ENCODE measurements at places on chromosomes 12 and 14.

DNA sequence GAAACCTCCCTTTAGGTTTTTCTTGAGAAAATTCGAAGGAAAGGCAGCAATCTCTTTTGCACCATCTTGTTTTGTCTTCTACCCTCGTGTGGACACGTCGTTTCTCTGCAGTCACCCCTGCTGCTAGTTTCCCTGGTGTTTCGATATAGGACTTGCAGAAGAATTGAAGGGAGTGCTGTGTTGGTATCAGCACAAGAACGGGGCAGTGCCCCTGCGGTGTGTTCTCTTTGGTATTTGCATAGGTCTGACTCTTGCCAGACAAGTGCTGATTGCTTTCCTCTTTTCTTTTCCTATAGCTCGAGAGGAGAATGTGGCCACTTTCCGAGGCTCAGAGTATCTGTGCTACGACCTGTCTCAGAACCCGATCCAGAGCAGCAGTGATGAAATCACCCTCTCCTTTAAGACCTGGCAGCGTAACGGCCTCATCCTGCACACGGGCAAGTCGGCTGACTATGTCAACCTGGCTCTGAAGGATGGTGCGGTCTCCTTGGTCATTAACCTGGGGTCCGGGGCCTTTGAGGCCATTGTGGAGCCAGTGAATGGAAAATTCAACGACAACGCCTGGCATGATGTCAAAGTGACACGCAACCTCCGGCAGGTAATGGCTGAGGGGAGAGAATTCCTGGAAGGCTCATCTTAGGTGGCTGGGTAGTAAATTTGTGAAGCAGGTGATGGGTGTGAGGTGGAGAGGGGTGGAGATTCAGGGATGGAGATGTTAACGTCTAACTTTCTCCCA, 474.8 kb downstream of the NRXN3 start:
- no peak for DNase-seq

GRCh38 chr12:28909291-28909690, 239.8 kb upstream of the FAR2 start:
- DNase-seq, result no peak

DNA sequence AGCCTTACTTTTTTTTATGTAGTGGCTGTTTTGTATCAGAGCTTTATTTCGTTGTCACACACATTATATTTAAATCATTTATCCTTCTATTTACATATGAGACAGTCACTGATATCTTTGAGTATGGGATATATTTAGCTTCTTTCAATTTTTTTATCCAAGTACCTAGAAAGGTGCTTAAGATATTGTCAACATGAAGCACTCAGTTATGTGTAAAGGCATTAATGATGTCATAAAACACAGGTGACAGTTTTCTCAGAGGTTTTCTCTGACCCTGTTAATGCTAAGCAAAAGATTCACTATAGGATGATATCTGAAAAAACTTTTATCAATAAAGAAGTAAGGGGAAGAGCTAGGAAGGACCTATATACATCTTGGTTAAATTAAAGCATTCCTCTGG, 23.2 kb downstream of the LRFN5 start:
- no peak for DNase-seq

DNA sequence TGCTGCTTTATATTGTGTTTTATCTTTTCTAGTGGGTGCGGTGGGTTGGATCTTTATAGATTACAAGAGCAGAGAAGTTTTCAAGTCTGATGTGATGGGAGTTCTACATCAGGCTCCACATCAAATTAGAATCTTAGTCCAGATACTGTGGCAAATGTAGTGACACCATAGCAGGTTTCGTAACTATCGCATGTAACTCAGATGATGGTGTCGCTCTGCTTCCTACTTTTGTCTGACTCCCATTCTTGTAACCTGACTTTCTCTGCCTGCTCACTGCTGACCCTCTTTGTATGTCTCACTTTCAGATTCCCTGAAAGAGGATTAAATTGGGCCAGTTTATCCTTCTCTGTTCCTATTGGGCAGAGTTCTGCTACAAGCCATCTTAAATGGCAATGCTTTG, 22.8 kb upstream of the FBXO34 start:
- DNase-seq, result no peak

DNA sequence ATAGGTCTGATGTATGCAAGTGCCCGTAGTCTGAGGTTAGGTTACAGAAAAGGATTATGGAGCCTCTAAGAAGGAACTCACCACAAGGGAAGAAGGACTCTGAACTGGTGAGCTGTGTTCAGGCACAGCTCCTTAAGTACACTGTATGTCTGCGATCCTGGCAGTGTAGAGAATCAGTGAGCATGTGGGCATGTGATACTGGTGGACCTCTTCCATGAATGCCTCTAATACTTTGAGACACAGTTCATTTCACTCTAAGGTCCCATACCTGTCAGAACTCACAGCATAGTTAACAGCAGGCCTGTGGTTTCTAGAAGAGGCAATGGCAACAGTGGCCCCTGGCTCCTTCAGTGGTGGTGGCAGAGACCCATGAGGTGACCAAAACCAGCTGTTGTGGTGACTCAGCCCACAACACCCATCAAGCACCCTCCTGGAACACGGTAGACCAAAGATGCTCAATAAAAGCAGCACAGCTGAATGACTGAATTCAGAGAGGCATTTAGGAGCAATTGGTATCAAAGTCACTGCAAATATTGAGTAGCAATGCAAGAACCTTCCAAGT, 6.9 kb upstream of the OR6J1 start:
- DNase-seq, result no peak
